Calu3 (cell line): ENCODE measurements at places on chromosomes 6 and 20. TPM values are rescaled to one million over a fixed set of nuclear protein-coding genes. Genes with fewer than 3 reads are reported as not detected.

GRCh38 chr6:34723203-34723602, 26.6 kb upstream of the ILRUN start:
- DNase-seq = no peak

Gene DAAM2
- total RNA-seq = not detected in 2 replicates

Gene UBD
- total RNA-seq = 74.0 and 82.8 TPM in 2 replicates

- no peak for DNase-seq
These were observed 214.2 kb downstream of the SYNDIG1 start for GRCh38 chr20:24683676-24684075.

DNA sequence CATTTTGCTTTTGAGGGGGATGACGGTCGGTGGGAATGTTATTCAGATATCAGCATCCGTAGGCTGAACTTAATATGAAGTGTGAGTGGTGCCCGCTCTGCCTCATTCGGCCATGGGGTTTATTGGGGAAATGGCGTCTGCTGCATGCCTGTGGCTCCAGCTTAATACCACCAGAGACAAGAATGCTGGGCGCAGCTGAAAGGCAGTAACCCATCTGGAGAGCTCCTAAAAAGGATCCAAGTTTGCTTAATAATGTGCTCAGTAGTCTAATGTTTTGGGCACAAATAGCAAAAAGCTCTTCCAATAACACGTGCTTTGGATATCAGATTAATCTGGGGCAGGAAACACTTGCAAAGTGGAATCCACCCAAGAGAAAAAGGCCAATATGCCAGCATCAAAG, 273.0 kb upstream of the TAB2 start:
- no peak for DNase-seq

Gene NFATC2
- 14.2 and 15.8 TPM in 2 replicates for total RNA-seq

- no peak for DNase-seq
These were observed 99.8 kb upstream of the B3GAT2 start for GRCh38 chr6:71056656-71057055.

- no peak for DNase-seq
These were observed 154.6 kb upstream of the AHI1 start for GRCh38 chr6:135651964-135652755.

DNA sequence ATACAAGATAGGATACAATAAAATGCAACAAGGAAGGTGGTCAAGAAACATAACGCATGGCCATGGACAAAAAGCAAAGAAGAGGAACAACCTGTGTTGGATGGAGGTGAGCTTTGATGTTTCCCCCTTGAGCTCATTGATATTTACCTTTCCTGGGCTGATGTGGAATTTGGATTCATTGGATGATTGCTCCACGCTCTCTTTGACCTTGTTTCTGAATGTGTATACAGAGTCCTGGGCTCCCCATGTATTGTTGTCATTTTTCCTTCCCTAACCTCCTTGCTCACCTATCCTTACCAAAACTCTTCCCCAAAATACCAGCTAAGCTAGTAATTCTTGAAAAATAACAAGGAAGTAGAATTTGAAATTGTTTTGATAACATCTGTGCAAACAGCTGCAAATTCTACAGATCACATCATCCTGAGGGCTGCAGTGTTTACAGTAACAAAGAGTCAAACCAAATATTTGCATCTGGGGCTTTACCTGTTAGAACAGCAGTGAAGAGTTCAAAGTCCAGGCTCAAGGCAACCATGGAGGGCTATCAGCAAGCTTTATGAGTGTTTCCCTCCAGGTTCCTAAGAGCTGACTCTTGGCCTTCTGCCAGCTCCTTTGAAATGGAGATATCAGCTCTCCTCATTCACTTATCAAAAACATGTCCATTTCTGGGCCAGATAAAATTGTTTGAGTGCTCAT, 214.3 kb upstream of the MARCKS start:
- peak; percentile 74 for DNase-seq

DNA sequence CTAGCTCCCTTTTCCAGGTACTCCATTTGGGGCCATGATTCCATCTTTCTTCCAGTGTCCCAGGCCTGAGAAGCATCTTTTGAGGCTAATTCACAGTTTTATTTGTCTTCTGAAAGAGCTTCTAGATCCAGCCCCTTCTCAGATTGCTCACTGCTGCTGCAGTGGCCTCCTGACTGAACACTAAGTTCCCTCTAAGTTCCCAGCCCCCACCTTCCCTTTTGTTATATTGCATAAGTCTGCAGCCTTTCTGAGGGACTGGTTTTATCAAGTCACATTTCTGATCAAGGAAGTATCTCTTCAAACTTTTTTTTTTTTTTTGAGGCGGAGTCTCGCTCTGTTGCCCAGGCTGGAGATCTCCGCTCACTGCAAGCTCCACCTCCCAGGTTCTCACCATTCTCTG, 10.7 kb downstream of the MAPRE1 start:
- DNase-seq = no peak

- no peak for DNase-seq
These were observed 76.6 kb upstream of the HSF2 start for GRCh38 chr6:122322824-122323223.

DNA sequence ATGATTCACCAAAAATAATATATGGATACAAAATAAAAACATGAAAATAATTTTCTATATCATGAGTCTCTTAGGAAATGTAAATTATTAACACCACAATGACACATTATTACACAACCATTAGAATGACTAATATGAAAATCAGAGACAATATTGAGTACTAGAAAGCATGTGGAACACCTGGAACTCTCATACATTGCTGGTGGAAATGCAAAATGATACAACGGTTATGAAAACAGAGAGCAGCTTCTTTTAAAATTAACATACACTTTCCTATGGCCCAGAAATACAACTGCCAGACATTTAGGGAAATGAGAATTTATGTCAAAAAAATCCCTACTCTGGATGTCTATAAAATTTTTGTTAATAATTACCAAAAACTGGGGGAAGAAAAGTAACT, 853.3 kb upstream of the MAN1A1 start:
- no peak for DNase-seq

DNA sequence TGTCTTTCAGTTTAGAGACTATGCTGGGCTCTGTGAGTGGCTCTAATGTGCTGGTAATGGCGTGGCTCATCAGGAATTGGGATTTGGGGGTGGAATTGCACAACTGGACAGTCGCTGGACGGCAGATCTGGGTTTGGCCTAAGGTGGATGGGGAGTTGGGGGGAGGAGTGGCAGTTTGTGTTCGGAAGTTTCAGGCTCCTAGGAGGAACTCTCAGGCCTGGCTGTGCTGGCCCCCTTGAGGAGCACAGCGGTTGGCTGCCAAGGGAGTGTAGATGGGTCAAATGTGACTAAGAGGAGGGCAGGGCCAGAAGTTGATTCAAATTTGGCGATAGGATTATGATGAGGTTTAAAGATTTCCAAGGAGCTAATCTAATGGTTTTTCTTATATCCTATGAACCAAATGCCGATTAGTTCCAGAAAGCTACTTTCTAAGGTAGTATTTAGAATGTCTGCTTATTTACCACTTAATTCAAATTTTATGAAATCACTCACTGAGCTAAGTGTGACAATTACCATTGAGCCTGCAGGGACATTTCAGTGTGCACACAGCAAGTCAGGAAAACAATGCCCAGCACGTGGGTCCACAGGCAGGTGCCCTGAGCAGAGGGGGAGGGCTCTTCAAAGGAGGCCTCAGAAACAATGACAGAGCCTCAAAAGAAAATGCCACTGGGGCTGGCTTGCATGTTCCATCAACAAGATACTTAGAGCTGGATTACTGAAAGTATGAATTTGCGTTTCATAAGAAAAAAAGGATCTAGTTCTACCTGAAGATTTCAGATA, 111.0 kb downstream of the GJA10 start:
- no peak for DNase-seq

DNA sequence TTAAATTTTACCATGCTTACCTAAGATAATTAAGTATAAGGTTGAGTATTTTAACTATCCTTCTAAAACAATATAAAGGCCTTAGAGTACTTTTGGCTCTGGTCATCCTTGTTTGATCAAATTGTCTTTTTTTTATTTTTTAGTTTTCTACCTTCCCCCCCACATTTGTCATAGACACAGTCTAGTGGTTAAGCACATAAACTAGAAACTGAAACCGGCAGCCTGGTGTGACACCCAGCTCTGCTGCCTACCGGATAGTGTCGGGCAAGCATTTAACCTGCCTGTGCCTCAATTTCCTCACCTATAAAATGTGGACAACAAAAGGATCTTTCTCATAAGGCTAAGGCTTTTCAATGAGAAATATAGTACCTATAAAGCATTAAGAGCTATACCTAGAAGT, 21.6 kb upstream of the TULP4 start:
- no peak for DNase-seq

- no peak for DNase-seq
These were observed 140.5 kb downstream of the TFAP2B start for GRCh38 chr6:50959081-50959641.

DNA sequence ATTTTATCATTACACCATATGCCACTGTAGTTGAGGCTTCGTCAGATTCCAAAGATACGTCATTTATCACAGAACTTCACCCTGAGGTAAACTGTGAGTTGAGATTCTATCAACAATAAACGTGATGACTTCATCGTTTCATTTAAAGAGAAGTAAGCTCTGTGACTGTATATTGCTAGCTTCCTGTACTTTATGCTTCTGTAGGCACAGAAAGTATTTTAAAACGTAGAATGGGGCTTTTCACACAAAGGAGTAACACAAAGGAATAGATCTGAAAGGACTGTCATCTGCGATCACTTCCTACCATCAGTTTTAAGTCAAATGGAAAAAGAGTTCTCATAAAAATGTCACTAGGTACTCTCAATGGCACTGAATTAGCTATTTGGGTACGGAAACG, 234.4 kb upstream of the MCHR2 start:
- DNase-seq = no peak

DNA sequence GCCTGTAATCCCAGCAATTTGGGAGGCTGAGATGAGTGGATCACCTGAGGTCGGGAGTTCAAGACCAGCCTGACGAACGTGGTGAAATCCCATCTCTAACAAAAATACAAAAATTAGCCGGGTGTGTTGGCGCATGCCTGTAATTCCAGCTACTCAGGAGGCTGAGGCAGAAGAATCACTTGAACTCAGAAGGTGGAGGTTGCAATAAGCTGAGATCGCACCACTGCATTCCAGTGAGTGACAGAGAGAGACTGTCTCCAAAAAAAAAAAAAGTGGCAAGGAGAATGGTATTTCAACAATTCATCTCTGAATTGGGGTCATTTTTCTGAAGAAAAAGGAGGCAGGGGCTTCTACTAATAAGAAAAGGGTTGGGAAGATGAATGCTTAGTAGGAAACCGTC, 111.5 kb upstream of the NHSL1 start:
- no peak for DNase-seq
